ENCODE measurements at places on chromosomes 16 and 17.
A peak's percentile ranks its signal among the peaks of the same experiment; 100 is the strongest.

GRCh38 chr17:77212081-77212832, 71.5 kb downstream of the SEC14L1 start:
- no peak for DNase-seq

DNA sequence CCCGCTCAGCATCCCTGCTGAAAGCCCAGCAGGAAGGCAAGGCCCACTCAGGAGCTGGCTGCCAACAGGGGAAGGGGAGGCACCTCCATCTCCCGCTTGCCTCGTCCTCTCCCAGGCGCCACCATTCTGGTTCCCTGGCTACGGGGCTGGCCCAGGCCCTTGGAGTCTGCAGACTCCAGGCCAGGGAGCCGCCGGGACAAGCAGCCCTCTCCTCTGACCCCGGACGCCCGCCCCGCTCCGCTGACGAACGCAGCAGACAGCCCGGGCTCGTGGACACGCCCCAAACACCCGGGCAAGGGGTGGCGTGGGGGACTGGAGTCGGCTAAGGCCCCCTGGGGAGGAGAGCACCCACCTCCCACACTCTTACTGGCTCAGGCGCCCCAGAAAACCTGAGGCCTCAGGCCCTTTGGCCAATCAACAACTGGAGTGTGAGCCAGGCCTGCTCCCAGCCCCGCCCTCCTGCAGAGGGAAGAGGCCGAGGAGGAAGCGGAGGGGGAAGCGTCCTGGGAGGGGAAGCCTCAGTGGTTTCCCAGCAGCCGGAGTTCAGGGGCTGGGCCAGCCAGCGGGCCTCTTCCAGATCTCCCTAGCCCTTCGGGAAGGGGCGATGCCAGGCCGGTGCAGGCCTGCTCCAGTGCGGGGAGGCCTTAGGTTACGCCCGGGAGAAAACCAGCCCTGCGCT, 4.2 kb downstream of the MNT start:
- DNase-seq, result peak; percentile 92

GRCh38 chr17:78185981-78186691, 716 bp downstream of the TK1 start:
- no peak for DNase-seq

DNA sequence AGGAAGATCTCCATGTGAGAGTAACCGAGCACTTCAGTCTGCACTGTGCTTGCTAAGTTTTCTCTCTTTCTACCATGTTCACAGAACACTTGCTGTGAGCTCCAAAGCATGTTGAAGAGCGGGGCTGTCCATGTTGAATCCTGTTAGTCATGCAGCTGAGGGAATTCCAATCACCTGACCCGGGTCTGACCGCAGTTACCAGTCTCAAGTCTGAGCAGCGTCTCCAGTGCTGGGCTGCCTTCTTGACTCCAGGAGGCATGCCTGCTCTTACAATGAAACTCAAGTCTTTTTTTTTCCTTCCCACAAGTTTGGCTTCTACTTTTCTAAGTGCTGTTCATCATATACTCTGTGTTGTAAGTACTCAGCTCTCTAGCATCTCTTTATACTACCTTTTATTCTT, 44.3 kb downstream of the HOXB1 start:
- DNase-seq, result no peak

DNA sequence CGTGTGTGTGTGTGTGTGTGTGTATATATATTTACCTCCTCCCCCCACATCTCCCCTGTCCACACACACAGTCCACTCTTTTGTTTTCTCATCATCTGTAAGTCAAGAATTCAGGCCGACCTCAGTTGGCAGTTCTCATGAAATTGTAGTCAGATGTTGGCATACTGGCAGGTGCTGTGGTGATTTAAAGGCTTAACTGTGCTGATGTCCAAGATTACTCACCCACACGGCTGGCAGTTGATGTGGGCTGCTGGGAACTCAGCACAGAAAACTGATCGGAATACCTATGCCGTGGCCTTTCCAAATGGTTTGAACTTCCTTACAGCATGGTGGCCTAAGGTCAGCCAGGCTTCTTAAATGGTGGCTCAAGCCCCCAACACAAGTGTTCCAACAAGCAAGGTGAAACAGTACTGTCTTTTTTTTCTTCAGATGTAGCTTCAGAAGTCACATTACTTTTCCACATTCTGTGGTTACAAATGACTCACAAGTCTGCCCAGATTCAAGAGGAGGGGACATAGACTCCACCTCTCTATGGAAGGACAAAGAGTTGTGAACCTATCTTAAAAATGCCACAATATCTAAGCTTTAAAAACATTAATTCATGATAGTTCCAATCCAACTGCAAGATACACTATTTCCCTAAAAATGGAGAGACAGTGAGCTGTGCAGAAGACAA, 198.5 kb upstream of the HS3ST4 start:
- DNase-seq, result no peak
